ENCODE measurements at places on chromosomes 5 and 9.

- DNase-seq, result no peak
Observed at GRCh38 chr5:119527351-119527750, 75.1 kb downstream of the HSD17B4 start.

DNA sequence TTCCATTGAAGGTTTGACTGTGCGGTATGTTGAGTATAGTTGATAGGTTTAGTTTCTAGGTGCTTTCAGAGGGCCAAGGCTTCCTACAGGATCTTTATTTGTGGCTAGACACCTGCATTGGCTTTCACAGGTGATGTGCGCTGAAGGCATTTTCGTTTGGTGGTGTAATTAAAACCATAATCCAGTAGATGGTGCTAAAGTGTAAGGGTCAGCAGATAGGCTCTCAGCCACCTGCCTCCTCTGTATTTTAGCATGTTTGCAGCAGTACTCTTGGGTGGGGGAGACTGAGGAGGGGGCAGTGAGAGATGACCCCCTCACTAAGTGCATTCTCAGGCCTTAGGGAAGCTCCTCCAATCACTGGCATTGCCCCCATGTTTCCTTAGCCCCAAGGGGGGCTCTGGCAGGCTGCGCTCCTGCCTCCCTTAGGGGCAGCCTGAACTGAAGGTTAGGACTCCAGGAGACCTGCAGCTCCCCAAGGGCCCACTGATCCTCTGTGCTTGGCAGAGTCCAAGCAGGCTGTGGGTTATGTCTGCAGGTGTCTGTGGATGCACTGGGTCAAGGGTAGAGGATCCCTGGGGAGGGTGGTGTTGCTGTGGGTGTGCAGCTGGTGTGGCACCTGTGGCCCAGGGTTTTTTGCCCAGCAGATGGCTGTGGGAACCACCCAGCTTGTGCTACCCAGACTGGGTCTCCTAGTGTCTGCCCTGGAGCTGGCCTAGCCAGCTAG, 23.4 kb downstream of the CDK20 start:
- peak; percentile 32 for DNase-seq

DNA sequence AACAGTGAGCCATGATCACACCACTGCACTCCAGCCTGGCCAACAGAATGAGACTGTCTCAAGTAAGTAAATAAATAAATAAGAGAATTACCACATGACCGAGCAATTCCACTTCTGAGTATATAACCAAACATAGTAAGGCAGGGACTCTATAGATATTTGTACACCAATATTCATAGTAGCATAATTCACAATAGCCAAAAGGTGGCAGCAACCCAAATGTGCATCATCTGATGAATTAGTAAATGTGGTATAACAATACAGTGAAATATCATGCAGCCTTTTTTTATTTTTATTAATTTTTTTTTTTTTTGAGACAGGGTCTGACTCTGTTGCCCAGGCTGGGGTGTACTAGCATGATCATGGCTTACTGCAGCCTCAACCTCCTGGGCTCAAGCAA, 33.1 kb downstream of the ALDH7A1 start:
- no peak for DNase-seq

DNA sequence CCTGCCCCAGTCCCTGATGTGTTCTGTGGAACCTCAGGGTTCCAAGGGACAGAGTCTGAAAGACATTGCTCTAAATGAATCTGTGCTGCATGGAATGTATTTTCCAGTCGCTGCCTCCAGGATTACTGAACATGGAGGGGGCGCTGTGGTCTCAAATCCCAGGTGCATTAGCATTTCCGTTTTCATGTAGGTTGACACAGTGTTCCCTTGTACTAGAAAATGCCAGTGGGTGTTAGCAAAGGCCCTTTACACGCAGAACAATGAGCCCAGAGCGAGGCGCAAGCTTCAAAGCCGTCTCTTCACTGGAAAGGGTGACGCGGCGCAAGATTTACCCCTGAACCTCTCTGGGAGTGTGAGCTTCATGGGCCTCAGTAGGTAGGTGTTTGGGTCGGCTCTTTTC, 308.3 kb downstream of the SLIT3 start:
- DNase-seq, result no peak

- DNase-seq, result no peak
Observed at GRCh38 chr5:163342306-163342705, 95.1 kb upstream of the CCNG1 start.

GRCh38 chr9:71552480-71552879, 215.8 kb downstream of the CEMIP2 start:
- DNase-seq, result no peak

- DNase-seq, result no peak
Observed at GRCh38 chr5:11224436-11225187, 463.6 kb upstream of the DAP start.

DNA sequence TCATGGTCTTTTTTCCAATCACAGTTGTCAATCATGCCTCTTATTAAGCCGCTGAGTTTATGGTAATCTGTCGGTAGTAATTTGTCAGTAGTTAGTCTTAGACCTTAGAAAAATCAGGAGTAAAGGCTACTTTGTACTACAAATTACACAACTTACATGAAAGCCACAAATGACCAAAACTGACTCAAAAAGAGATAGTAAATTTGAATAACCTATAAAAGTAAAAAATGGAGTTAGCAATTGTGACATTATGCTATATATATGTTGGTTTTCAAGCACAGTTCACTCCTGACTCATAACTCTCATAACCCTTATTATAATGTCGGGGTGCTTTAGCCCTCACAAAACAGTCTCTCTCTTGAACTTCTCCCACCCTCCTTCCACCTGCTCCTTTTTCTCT, 251.8 kb downstream of the ROR2 start:
- DNase-seq, result no peak

DNA sequence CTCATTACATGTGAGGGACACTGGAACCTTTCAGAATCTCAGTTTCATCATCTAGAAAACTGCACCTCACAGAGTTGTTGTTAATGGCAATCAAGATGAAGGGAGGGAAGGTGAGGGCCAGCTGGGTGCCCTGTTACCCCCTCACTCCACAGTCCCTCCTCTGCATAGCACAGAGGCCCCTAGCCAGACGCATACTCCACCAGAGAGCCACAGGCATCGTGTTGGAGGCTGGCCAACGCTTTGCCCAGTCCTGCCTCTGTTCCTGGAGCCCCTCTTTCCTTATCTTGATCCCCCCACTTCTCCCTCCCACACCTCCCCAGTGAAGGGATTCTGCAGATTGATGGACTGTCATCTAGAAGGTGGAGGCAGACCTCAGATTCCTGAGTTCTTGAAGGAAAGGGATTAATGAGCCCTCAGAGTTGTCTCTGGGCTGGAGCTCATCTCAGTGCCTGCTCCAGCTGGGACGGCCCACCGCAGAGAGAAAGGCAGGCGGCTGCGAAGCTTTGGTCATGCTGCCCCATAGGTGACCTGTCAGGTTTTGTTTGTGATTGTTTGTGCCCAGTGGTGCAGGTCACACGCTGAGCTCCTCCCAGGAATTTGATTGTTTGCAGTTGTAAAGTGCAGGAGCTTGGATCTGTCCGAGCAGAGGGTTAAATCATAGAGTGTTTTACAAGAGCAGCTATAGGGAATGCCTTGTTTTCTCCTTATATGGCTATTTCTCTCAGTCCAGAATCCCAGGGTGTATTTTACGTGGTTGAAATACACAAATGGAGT, 487.3 kb downstream of the CCDC171 start:
- DNase-seq, result no peak

GRCh38 chr5:123753180-123753936, 241.4 kb downstream of the CSNK1G3 start:
- no peak for DNase-seq

DNA sequence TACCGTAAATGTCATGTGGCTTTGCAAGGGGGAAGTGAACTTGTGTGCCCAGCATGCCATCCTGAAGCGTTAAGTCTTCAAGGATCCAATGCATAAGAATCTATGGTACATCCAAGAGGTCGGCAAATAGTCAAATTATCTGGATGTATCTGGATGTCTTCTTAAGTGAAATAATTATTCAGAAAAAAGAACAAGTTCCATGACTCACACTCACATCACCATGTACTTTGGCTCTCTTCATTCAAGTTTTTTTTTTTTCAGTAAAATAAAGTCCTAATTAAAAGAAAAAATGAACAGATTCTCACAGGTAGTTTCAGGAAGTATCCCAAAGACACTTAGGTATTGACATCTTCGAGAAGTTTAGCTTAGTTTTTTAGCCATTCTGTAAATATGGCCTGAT, 62.7 kb upstream of the MEGF10 start:
- DNase-seq, result no peak

GRCh38 chr5:76601470-76601869, 21.7 kb downstream of the F2RL2 start:
- DNase-seq, result peak; percentile 78

- no peak for DNase-seq
Observed at GRCh38 chr9:32454280-32454679, 69.8 kb downstream of the ACO1 start.

GRCh38 chr5:107875833-107876232, 205.1 kb upstream of the EFNA5 start:
- DNase-seq, result no peak

DNA sequence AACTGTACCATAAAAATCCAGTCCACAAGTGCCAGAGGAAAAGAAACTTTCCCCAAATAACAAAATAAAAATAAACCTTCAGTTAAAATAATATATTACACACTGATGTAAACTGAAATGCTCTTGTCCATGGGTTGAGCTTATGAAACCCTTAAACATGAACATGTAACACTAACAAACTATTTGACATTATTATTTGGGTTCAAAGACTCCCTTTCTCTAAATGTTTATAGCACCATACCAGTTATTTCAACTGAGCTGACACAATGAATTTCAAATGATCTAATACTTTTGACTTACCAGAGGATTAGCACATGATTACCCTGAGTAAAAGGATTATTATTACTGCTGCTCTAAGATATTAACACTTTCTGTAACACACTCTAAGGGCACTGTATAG, 251.1 kb downstream of the BNC2 start:
- DNase-seq, result peak; percentile 28

All from endothelial cell of umbilical vein (primary cell).